Kidney (tissue), 22 donors: ENCODE measurements at places on chromosomes 12 and 14.

DNA sequence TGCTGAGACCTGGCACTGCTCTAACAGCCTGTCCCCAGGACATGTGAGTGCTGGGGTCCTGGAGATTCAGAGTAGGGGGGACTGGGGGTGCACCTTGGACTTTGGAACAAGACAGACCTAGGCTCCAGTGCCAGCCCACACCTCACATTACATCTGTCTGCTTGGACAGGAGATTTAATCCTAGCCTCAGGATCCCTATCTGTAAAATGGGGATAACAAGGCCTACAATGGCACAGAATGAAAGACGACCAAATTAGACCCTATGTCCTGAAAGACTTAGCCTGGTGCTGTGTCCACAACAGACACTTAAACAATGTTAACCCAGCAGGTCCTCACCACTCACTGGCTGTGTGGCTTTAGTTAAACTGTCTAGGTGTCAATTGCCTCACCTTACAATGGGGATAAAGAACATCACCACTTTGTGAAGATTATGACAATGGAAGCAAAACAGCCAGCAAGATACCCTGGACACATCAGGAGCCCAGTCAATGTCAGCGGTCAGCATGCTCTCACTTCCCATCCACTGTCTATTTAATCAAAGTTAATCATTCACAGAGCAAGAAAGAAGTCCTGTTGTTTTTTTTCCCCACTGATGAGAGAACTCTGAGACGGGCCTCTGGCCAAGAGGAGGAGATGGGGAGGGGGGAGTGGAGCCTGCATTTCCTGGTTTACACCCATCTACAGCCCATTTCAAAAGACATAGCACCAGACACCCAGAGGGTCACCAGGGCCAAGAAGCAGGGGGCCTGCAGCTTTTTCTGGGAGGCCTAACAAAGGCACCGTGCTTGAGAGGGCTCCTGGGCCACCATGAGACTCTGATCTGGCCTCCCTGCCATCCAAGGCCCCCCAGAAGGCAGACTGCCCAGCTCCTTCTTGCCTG lies 40.6 kb downstream of the ACTN1 start:
- DNase-seq: peak; percentile 66

GRCh38 chr12:25151476-25151875 lies 43.5 kb downstream of the DNAI7 start:
- peak; percentile 35 for DNase-seq

GRCh38 chr12:12717586-12718380 lies 615 bp downstream of the CDKN1B start:
- peak; percentile 80 for DNase-seq

DNA sequence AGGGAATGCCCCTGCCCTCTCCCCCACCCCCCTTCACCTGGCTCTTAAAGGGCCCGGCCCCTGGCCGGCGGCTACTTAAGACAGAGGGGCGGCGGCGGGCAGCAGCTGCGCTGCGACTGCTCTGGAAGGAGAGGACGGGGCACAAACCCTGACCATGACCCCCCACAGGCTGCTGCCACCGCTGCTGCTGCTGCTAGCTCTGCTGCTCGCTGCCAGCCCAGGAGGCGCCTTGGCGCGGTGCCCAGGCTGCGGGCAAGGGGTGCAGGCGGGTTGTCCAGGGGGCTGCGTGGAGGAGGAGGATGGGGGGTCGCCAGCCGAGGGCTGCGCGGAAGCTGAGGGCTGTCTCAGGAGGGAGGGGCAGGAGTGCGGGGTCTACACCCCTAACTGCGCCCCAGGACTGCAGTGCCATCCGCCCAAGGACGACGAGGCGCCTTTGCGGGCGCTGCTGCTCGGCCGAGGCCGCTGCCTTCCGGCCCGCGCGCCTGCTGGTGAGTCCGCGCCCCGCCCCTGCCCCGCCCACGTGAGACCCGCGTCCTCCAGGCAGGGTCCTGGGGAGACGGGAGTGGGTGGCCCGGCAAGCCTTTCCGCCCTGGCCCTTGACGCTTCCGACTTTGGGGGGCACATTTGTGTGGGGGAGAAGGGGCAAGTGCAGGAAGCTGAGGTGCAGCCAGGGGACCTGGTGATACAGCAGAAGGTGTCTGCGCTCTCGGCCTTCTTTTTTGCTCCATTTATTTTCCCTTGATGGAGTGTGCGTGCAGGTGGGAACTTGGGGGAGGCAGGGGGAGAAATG lies at the start of gene IGFBP6:
TSS of gene IGFBP6 (plus strand) at position 104 of the 790 bp plus-strand sequence. CDS start at position 155, 51 bp downstream.
- DNase-seq: peak; percentile 78

- no peak for DNase-seq
These were observed 1165.1 kb downstream of the SLC16A7 start for GRCh38 chr12:60760965-60761364.

GRCh38 chr14:61493239-61493638 lies 171.9 kb downstream of the PRKCH start:
- DNase-seq: no peak

- no peak for DNase-seq
These were observed 12.1 kb downstream of the BHLHE41 start for GRCh38 chr12:26112703-26113147.
